ENCODE measurements at places on chromosomes 1 and 21. TPM values are rescaled to one million over a fixed set of nuclear protein-coding genes. Genes with fewer than 3 reads are reported as not detected.

The CD1B gene
- total RNA-seq: not detected

The TMPRSS2 gene
- total RNA-seq: 137 TPM

The ANGPTL3 gene
- not detected for total RNA-seq

The RRP1 gene
- total RNA-seq: 16.1 TPM

The SLAMF8 gene
- total RNA-seq: 15.2 TPM

The FNDC5 gene
- total RNA-seq: 4.6 TPM

The CHODL gene
- 0.37 TPM for total RNA-seq

The RAD54L gene
- total RNA-seq: 4.8 TPM

The C8B gene
- total RNA-seq: 0.26 TPM

The CFAP74 gene
- 2.6 TPM for total RNA-seq

The SPAG17 gene
- 1.3 TPM for total RNA-seq

The VWA5B1 gene
- 0.15 TPM for total RNA-seq

The CTSS gene
- 473 TPM for total RNA-seq

The ADAMTS4 gene
- total RNA-seq: 15.4 TPM

The IFNLR1 gene
- 4.1 TPM for total RNA-seq

All from left lung (tissue), 14 donors.